ENCODE measurements at places on chromosomes 13 and 19.

- no peak for DNase-seq
Observed at GRCh38 chr19:36773223-36773579, 594 bp upstream of the ZNF850 start.

DNA sequence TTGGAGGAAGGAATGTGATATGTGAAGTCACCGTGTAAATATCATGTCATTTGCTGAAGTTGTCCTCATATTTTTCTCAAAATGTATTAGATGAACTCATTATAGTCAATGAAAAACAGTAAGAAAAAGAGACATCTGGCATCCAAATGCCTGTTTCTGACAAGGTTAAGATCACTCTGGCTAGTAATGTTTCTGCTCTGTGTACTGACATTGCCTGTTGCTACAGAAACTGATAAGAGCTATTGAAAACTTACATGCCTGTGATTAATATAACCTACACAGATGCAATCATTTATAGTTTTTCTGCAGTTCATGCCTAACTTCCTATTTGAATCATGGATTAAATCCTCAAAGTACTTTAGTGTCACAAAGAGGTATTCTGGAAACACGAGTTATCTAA lies 249.8 kb downstream of the NBEA start:
- no peak for DNase-seq

DNA sequence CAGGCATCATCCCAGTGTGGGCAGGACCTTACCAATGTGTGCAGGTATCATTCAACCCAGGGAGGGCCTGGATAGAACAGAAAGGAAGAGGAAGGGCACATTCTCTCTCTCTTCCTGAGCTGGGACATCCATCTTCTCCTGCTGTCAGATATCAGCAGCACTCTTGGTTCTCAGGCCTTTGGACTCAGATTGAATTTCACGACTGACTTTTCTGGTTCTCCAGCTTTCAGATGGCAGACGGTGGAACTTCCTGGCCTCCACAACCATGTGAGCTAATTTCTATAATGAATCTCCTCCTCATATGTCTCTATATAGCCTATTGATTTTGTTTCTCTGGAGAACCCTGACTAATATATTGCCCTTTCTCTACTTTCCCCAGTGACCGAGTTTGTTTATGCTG lies 77.3 kb downstream of the OLFM4 start:
- DNase-seq, result no peak

- no peak for DNase-seq
Observed at GRCh38 chr19:7663706-7664105, 5.1 kb upstream of the RETN start.

DNA sequence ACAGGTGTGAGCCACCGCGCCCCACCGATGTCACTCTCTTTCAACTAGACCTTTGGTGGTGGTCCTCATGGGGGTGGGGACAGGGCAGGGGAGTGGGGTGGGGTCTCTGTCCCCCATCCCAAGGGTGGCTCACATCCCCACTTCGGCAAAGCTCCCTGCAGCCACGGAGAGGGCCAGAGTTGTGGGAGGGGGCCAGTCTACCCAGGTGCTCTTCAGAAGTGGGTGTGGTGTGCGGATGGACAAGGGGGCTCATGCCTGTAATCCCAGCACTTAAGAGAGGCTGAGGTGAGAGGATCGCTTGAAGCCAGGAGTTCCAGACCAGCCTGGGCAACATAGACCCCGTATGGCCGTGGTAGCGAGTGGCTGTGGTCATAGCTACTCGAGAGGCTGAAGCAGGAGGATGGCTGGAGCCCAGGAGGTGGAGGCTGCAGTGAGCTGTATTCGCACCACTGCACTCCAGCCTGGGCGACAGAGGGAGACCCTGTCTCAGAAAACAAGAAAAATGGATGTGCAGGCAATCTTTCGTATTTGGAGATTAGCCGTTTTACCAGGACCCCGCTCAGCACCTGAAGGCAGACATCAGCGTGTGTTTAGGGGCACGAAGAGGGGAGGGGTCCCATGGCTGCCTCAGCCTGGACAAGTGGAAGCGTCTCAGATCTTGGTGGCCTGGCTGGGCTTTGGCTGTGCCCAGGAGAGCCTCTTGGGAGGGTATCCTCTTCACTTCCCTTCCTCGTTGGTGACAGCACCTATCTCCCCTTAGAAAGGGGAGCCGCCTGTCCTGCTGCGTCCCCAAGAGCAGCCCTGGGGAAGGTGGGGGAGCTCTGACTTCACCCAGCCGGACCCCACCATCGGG lies 846 bp downstream of the TGFBR3L start:
- DNase-seq, result no peak

DNA sequence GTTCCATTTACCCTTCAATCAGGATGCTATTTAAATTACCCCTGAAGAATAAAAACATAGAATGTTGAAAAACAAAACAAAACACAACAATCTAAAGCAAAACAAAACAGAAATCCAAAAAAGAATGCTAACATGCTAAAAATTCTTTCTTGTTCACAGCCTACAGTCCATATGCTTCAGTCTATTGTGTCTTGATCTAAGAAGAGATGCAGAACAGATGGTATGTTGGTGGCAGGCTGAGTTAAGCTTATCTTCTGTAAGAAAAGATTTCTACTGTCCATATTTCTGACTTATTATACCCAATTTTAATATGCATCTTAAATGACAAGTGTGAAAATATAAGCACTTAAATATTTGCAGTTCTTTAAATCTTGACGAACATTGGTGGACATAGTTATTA lies 356.1 kb upstream of the SLITRK1 start:
- DNase-seq, result no peak

DNA sequence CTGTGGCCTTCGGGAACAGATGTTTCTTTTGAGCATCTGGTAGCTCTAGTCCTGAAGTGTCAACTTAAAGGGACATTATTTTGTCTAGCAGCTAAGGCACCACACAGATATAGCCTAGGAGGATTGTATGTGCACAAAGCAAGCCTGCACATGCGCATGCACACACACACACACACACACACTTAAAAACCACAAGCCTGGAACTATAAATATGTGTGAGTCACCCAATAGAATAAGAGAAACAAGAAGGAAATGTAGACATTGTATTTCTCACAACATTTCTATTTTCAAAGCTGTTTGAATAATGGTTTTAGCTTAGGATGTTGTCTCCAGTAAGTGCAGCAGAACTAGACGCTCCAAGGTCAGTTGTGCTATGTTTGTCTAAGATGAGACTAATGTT lies 516.5 kb downstream of the SUCLA2 start:
- DNase-seq, result no peak

DNA sequence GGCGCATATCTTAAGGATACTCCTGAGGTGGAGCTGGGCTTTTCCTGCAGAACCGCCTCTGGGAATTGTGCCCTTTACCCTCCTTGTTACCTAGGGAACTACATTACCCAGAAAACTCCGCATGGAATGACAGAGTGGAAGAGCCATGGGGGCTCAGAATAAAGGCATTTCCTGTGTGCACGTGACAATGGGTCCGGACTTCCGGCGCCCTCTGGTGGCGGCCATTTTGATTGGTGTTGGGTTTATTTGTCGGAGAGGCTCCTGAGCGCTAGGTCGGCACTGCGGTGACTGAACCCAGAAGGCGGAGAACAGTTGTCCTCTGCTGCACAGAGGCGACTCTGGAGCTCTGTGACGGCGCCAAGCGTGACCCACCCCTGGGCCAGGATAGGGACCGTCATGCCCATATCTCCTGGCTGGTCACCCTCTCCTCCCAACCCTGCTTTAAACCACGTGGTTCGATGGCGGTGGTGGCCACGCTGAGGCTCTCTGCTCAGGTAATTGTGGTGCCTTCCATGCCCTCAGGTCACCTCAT lies at the start of gene ZNF587B:
TSS of gene ZNF587B (plus strand) at position 229 of the 532 bp plus-strand sequence. CDS start at position 459, 230 bp downstream.
- peak; percentile 15 for DNase-seq

DNA sequence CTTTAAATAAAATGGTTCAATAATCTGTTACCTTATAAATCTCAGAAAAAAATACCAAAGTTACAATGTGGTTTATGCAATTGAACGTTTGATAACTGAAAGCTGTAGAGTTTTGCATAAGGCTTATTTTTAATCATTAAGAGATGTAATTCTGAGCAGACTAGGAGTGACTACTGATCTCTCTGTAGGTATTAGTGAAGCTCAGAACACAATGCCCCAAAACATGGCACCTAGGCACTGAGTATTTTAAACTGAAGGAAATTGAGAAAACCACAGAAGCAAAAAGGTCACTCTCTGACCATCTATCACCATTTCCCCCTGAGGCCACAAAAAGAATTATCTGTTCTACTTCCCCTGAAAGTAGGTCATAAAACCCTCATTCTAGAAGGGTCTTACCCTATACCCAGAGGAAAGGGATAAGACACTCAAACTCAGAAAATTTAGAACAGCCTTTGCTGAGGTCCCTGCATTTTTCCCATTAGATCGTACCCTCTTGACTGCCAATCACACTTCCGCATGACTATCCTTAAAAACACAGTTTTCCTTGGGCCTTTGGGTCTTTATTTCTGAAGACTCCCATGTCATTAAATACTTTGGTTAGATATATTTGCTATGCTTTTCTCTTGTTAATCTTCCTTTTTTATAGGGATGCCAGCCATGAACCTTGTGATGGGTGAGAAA lies 158.1 kb downstream of the PCDH9 start:
- DNase-seq, result no peak

GRCh38 chr13:62019858-62020257 lies 604.2 kb upstream of the PCDH20 start:
- no peak for DNase-seq
